SHP77 (cell line): ENCODE measurements at places on chromosomes 11 and 22.

DNA sequence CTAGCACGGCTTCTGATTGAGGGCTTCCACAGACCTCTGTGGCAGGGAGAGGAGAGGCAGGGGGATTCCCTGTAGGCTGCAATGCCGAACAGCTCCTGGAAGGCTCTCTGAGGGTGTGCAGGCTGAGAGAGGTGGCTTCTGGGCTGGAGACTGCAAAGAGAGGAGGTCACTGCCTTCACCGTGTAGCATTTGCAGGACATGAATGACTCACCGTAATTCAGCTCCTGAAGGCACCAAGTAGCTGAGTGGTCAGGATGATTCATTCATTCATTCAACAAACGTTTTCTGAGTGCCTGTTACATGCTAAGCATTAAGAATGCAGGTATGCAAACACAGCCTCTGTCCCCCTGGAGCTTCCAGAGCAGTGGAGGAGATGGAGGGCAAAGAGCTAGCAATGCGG, 18.0 kb upstream of the EIF3D start:
- no peak for DNase-seq

DNA sequence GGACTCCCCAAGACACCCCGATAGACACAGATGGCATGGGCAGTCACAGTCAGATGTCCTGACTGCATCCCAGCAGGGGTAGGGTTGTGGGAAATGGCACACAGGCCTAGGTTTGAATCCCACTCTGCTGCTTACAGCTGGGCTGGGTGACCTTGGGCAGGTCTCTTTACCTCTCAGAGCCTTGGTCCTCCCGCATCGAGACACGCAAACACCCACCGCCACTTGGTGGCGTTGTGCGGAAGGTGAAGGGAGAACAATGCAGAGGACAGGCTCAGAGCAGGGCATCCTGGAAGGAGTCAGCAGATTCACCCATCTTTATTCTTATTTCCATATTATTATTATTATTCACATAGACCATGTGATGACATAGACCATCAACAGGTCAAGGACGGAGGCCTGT, 140.5 kb downstream of the MIAT start:
- peak; percentile 12 for DNase-seq

DNA sequence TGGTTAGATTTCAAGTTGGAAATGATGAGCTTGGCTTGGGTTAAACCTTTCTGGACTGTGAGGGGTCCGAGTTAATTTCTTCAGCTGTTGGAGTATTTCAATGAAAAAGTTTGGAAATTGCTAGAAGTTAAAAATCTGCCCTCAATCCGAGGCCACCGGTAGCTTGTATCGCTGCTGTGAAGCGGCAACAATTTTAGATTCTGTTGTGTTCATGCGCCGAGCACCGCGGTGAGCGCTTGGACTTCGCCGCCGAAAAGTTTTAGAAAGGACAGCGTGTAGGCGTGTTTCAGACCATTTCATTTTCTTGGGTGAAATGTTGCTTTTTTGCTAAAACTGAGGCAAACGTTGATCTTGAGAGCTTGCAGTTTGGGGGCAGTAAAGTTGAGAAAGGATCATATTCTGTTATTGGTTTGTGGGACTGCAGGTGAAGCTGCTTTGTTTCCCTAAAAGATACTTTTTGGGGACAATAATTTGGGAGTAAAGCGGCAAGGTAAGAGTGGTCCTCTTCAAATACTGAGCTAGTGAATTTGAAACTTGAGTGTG, 928 bp downstream of the FBXO7 start:
- DNase-seq, result peak; percentile 1

GRCh38 chr11:70637186-70637800, 239.0 kb downstream of the CTTN start:
- no peak for DNase-seq

DNA sequence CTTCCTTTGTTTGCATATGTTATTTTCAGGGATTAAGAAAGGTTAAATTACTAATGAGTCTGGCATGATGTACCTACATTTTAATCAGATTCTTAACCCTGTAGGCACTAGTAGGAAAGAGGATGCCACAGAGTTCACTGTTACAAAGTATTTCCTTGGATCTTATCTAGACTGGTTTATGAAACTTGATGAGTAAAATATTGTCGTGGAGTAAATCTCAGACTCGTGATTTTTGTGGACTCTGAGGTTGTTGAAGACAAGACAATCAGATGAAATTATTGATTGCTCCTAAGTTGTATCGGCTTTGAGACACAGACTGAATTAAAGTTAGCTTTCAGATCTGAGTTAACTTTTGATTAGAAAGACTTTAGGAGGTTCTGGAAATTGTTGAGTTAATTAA, 6.0 kb downstream of the KMT2A start:
- DNase-seq, result no peak

GRCh38 chr11:88310246-88310645, 27.3 kb downstream of the CTSC start:
- no peak for DNase-seq

GRCh38 chr11:72850832-72851231, 36.6 kb downstream of the ATG16L2 start:
- no peak for DNase-seq

GRCh38 chr22:44954149-44954548, 55.7 kb downstream of the PHF21B start:
- DNase-seq, result no peak

GRCh38 chr22:30878516-30879414, 89.8 kb downstream of the MORC2 start:
- no peak for DNase-seq

DNA sequence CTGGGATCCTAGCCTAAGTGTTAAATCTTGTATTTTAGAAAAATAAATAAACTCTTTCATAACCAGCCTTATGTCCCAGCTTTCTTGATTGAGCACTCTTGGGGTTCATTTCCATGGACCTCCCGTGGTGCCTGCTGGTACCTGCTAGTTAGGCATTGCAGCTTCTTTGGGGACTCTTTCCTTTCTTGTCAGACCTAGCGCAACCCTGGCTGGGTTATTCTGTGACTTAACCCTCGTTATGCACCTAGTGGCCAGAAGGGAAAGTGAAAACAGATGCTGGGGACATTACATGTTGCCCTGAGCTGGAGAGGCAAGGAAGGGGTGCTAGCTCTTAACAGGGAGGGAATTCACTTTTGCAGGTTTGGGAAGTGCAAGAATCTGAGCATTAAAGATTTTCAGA, 46.8 kb downstream of the APIP start:
- DNase-seq, result no peak

DNA sequence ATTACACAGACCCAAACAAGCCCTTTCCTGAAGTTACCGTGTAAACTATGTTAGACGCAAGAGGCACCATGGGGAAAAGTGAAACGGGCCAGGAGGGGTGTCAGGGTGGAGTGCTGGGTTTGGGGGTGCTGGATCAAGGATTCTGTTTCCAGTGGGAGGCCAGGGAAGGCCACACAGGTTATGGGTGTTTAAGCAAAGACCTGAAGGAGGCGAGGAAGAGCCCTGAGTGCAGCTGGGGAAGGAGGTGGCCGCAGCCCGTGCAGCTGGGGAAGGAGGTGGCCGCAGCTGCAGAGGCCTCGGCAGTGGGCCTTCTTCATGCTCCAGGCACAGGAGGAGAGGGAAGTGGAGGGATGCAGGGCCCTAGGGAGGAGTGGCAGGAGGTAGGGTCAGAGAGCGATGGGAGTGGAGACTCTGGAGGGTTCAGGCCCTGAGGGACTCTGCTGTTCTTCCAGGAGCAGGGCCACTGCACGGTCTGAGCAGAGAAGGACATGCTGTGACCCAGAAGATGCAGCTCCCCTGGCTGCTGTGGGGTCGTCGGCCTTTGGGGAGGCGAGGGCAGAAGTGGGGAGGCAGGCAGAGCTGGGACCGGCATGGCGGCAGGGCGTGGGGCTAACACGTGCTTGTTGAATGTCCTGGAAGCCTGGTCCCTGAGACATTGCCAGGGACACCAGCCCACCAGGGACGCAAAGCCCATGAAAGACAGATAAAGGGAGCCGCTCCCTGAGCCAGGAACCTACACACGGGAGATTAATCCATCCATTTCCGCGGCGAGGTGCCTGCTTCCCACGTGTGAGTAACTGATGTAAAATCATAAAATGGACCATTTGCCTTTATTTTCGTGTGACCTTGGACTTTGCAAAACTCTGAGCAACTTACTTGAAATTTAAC, 1049.1 kb downstream of the BRD1 start:
- no peak for DNase-seq

- no peak for DNase-seq
Measured at GRCh38 chr11:19398273-19398672, 157.5 kb upstream of the E2F8 start.

GRCh38 chr22:42772647-42773046, 52.0 kb upstream of the A4GALT start:
- DNase-seq, result no peak

DNA sequence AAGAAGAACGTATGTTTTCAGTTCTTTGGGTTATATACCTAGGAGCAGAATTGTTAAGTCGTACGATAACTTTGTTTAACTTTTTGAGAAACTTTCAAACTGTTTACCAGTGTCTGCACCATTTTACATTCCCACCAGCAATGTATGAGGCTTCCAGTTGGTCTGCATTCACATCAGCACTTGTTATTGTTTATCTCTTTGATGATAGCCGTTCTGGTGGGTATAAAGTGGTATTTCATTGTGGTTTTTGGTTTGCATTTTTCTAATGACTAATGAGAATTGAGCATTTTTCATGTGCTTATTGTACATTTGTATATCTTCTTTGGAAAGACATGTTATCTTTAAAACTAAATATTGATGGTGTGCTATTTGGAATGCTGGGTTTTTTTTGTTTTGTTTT, 59.8 kb downstream of the KDM2A start:
- no peak for DNase-seq

- DNase-seq, result no peak
Measured at GRCh38 chr11:57162179-57162898, 19.4 kb upstream of the LRRC55 start.

- no peak for DNase-seq
Measured at GRCh38 chr11:67820081-67820480, 145.7 kb upstream of the ALDH3B2 start.

- peak; percentile 95 for DNase-seq
Measured at GRCh38 chr22:36659762-36660509, 43.6 kb downstream of the CACNG2 start.

DNA sequence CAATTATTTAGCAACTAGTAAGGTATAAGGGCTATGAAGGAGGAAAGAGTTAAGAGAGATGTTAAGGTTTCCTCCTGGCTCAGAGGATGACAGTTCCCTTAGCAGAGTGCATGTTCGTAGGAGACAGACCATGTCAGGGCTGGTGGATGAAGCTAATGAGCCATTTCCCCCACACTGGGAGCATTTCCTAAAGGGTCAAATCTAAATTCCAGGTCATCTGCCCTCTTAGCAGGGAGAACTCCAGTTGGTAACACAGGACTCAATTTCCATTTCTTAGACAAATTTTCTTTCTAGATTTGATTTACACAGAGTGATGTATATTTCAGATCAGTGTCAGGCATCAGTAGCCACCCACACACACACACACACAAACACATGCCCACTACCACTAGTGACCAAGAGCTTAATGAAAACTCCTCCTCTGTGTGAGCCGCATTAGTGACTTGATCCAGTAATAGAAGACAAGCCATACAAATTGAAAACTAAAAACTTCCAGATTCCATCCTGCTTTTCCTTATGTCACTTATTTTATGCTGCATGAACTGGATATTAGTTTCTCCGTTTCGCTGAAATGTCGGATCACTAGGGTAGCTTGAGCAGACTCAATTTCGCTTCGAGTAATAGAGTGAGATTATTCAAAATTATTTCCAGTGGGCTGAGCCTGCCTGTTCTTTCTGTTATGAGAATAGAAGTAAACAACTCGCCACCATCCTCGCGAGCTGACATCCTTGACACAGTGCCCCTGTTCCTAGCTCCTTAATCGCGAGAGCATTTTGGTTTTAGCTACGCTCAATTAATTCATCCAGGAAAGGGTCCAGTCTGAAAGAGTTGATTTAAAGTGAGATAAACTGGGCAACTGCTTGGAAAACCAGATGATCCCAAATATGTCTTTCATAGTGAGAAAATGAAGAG, 582.6 kb downstream of the SOX6 start:
- DNase-seq, result no peak

DNA sequence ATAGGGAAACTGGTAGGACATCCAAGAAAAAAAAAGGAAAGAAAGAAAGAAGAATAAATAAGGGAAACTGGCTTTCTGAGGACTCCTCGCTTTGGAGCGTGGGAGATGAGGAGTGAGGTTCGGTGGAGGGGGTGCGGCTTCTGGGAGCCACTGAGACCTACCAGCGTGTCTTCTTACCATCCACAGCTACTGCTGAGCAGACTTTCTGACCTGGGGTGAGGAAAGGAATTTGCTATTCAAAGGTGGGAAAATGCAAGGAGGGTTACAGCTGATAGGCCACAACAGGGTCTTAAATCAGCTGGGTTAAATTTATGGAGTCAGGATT, 488 bp upstream of the SELENOM start:
- DNase-seq, result no peak

DNA sequence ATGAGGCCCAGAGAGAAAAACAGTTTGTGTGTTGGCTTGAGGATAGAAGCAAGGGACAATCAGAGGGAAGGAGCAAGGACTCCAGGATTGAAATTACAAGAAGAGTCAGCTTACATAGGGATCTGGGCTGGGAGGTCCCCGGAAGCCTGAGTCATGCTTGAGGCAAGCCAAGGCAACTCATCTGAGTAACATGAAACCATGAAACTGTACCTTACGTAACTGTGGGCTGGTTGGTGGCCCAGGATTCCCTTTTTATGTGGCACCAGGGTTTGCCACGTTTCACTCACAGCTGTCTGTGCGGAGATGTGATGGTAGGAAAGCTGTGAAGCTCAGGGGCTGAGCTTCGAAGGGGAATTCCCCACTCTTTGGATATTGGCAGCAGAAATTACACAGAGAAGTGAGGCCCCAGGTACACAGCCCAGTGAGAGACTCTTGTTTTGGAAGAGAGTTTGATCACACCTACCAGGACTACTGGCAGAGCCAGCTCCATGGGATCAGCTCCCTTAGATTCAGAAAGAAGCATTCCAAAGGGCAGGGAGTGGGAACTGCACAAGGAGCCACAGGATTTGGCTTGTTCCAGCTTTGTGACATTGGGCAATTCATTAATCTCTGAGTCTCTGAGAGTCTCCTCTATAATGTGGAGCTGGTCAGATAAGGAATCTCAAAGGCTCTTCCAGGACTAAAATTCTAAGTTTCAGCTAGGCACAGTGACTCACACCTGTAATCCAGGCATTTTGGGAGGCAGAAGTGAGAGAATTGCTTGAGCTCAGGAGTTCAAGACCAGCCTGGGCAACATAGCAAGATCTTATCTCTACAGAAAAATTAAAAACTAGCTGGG, 7.8 kb downstream of the SLC5A1 start:
- DNase-seq, result no peak

DNA sequence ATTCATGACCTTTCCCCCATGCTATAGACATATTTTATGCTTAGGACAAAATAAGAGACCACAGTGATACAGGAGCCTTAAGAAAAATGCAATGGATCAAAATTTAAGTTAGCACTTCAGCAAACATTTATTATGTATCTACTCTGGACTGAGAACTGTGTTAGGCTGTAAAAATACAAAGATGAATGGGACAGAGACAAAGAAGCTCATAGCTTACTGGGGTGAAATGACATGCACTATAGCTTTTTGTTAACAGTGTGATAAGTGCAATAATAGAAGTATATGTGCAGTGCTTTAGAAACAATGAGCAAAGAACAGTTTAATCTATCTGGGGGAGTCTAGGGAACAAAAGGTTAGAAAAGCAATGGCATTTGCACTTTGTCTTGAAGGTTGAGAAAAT, 1543.1 kb downstream of the FAM181B start:
- no peak for DNase-seq
